ENCODE measurements at places on chromosomes 2 and 18.
A peak's percentile ranks its signal among the peaks of the same experiment; 100 is the strongest.

DNA sequence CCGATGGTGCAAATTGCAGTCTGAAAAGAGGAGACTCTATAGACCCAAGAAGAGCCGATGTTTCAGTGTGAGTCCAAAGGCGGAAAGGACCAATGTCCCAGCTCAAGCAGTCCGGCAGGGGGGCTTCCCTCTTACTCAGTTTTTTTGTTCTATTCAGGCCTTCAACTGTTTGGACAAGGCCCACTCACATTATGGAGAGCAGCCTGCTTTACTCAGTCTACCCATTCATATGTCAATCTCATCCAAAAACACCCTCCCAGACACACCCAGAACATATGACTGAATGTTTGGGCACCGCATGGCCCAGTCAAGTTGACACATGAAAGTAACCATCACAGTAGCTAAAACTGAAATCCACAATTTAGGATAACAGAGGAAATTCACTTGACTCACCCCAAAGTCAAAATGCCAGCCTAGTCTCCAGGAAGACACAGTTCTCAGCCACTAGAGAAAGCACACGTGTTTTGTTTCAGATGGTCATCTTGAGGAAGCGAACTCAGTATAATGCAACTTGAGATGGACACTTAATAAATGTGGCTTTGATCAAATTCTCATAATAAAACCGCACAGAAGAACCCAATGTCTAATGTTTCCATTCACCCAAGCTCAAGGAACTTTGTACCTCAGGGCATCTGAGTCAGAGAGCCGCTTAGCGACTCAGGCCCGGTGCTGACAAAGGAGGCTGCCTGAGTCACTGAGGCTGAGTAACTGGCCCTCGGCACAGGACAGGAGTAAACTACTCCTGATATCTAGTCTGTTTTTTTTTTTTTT, 2.4 kb downstream of the FHL2 start:
- peak; percentile 22 for DNase-seq

- DNase-seq: no peak
Measured at GRCh38 chr18:56702946-56703345, 51.8 kb downstream of the WDR7 start.

- DNase-seq: no peak
Measured at GRCh38 chr18:74063023-74063422, 84.6 kb downstream of the FBXO15 start.

DNA sequence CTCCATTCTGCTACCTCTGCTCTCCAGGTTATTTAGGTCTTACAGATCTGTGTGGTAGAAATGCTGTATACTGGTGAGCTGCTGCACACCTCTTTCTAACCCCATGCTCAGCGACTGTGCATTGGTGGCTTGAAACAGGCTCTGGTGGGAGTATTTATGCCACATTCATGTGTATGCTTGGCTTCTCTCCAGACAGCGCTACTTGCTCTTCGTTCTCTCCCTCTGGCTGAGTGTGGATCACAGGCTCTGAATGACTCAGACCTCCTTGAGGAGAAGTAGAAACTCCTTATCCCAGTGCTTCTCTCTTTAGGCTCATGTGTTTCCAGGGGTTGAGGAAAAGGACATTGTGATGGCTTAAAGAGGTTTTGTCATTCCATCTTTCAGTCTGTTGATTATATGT, 54.9 kb downstream of the FHOD3 start:
- DNase-seq: no peak

DNA sequence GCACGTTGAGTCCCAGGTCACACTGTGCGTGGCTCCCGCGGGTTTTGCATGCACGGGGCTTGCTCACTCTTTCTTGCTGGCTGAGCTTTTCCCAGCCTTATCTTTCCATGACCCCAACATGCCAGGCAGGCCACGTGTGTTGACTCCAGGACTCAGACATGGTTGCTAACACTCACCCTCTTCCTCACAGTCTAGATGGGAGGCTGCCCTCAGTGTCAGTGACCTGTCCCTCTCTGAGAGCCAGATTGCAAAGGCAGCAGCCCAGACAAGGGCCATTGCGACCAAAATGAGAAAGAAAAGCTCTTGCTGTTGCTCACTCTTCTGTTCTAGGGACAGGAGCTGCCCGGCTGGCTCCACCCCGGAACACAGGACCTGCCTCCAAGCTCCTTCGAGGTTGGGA, 113.7 kb downstream of the TMEM18 start:
- no peak for DNase-seq

- DNase-seq: no peak
Measured at GRCh38 chr2:102277202-102277700, 34.1 kb upstream of the IL1RL1 start.

Measured in stimulated activated CD8-positive, alpha-beta memory T cell treated with anti-CD3 and anti-CD28 coated beads, Interleukin-12 subunit alpha, Interleukin-12 subunit beta, amount 100 ng/mL, for 4 hours (primary cell).